Stimulated activated CD8-positive, alpha-beta memory T cell treated with anti-CD3 and anti-CD28 coated beads, Interleukin-7, amount 100 ng/mL, for 48 hours (primary cell): ENCODE measurements at places on chromosomes 3 and 15.

- no peak for DNase-seq
These were observed 299.8 kb upstream of the SOX14 start for GRCh38 chr3:137464341-137464740.

GRCh38 chr3:176978441-176978840 lies 218.8 kb downstream of the TBL1XR1 start:
- DNase-seq = no peak

- no peak for DNase-seq
These were observed 141.6 kb downstream of the ECT2 start for GRCh38 chr3:172892158-172892557.

- no peak for DNase-seq
These were observed 1.2 kb downstream of the SH3BP5 start for GRCh38 chr3:15331072-15331605.

DNA sequence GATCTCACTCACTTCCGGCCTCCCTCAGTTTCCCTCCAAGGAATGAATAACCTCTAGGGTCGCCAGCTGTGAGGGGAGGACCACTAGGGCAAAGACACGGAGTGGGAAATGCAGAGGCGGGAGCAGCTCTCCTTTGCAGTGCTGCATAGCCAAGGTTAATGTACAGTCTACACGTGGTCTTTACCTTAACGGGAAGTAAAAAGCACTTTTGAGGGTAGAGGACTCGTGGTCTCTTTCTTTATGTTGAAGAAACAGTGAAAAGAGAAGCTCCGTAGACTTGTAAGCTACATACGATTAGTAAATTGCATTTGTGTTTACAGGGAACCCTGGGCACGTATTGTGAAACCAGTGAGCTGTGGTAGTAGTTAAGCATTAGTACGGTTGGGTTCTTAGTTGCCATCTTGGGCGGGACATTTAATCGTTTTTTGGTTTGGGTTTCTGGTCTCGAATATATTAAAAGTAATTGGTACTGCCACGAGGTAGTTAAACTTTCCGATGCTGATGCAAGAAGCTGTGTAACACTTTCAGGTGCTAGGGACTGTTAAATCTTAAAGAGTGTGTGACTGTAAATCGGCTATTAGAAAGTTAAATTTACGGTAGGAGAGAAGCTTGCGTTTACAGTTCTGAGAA lies 828 bp downstream of the U2SURP start:
- no peak for DNase-seq

- no peak for DNase-seq
These were observed 107.4 kb downstream of the LRIG1 start for GRCh38 chr3:66393333-66394005.

DNA sequence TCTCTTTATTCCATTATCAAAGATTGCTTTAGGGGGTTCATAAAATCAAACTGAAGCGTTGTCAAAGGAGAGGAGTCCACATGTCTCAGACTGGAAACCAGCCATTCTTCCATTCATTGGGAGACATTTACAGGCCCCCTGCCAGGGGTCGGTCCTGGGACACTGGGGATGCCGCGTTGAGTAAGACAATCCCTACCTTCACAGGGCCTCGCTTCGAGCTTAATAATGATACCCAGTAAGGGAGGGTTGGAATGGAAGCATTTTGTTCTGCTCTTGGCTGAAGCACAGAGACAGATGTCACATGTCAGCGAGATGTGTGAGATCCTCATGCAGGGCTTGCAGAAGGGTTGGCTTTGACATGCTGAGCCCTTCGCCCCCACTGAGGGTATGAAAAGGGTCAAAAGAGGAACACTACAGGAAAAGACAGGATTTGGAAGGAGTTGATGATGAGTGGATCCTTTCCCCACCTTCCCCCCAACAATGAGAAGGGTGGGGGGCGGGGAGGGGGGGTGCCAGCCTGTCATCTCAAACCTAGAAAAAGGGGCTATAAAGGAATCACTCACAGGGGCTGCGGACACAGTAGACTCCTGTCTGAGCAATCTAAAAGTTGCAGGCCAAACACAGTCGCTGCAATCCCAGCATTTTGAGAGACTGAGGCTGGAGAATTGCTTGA lies 25.6 kb upstream of the ARL8B start:
- DNase-seq = no peak

DNA sequence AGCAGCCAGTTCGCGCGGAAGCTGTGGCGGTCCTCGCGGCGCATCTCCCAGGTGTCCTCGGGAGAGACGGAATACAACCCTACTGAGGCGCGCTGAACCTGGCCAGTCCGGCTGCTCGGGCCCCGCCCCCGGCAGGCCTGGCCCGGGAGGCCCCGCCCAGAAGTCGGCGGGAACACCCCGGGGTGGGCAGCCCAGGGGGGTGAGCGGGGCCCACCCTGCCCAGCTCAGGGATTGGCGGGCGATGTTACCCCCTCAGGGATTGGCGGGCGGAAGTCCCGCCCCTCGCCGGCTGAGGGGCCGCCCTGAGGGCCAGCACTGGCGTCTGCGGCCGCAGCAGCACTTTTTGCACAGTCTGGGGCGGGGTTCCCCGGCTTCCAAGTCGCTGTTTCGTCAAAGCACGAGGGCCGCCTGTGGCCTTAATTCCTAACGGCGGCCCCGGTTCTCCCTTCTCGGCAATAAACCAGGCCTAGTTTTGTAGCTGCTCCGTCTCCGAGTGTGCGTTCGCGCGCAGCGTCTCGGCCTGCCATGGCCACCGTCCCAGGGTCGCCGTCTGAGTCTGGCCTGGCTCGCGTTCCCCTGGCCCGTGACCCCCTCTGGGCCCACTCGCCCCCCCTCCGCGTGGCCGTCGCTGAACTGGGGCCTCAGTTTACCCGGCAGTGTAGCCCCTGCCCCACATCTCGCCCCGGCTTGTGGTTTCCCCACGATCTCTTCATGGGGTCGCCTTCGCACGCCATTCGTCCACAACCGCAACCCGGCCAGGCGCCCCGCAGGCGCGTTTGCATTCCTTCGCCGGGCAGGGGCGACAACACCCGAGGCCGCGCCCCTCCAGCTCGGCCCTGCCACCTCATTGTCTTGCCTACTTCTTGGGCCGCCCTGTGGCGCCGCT lies 30.0 kb downstream of the NBEAL2 start:
- DNase-seq = peak; percentile 73

- DNase-seq = no peak
These were observed 1.3 kb upstream of the MON1A start for GRCh38 chr3:49930922-49931321.

- DNase-seq = peak; percentile 51
These were observed 83.9 kb downstream of the CHSY1 start for GRCh38 chr15:101167753-101168462.

- DNase-seq = no peak
These were observed 99.2 kb downstream of the HES1 start for GRCh38 chr3:194235160-194235559.

DNA sequence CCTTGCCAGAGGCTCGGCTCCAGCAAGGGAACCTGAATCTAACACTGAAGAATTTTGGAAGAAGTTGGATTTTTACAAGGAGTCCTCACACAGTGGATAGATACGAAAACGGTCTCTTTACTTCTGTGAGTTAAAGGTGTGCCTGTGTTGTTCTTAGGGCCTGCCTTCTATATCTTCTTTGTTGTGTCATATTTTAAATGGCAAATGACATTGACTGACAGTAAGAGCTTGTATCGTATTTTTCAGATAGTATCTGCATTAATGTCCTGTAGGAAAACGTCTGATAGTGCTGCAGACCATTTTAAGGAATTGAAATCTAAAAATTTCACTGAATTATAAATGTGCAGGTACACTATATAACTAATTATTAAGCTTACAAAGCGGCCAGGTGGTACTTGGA lies 56.3 kb downstream of the PTPRG start:
- no peak for DNase-seq

DNA sequence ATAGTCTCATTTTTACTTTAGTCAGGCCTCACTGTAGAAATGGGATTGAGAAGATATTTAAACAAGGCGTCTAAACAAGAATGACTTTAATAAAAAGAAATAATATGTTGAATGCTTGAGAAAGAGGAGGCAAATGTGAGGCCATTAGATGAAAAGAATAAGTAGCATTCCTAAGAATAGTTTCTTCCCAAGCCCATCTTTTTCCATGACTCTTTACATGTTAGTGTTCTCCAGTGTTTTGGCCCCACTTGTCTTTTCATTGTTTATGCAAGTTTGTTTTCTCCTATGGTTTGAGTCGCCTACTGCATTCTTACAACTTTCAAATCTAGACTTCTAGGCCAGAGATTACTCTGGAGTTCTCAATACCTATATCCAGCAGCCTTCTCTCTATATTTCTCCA lies 39.0 kb downstream of the TSC22D2 start:
- DNase-seq = no peak
